ENCODE measurements at places on chromosomes 16 and 17. TPM values are rescaled to one million over a fixed set of nuclear protein-coding genes. Genes with fewer than 3 reads are reported as not detected.
A peak's percentile ranks its signal among the peaks of the same experiment; 100 is the strongest.

DNA sequence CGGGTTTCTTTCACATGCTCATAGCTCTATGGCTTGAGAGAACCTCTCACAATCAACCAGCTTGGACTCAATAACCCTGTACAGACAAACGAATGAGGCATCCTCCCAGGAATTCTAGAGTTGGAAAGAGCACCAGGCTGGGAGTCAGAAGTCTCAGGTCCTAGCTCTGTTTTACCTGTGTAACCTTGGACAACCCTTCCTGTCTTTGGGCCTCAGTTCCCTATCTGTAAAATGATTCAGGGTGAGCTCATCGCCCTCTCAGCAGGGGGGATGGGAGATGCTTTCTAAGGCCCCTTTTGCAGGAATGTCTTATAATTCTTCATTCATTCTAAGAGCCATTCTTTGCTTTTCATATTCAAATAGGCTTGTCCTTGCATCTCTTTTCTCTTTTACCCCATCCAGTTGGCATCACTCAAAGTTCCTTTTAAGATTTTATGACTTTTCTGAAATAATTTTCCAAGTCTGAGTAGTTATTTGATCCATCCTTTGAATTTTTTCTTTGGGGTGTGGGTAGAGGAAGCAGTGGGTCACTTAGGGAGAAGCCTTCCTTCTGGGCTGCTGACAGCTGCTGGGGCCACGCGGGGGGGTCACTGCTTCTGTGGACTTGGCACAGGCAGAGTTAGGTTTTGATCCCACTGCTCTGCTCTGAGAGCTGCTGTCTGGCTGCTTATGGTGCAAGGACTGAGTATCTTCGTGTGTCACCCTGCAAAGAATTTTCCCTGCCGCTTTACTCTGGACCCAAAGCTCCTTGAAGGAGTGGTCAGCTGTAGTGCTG lies 102.7 kb downstream of the UTP18 start:
- no peaks in the 10 kb centered on the region for H3K36me3 ChIP-seq
- H3K4me3 ChIP-seq = no peak overlapping the region
- DNase-seq = no peak
- H3K4me1 ChIP-seq = no peaks in the 10 kb centered on the region

The ZMYND15 gene
- not detected for total RNA-seq

The KIF2B gene
- not detected for total RNA-seq

- peaks cover 2% of the 10 kb centered on the region for H3K27me3 ChIP-seq
- no peak overlapping the region for H3K27ac ChIP-seq
- no peak for DNase-seq
- no peaks in the 10 kb centered on the region for H3K36me3 ChIP-seq
- no peak overlapping the region for H3K4me3 ChIP-seq
Measured at GRCh38 chr17:13113821-13114525, 96.1 kb upstream of the ELAC2 start.

DNA sequence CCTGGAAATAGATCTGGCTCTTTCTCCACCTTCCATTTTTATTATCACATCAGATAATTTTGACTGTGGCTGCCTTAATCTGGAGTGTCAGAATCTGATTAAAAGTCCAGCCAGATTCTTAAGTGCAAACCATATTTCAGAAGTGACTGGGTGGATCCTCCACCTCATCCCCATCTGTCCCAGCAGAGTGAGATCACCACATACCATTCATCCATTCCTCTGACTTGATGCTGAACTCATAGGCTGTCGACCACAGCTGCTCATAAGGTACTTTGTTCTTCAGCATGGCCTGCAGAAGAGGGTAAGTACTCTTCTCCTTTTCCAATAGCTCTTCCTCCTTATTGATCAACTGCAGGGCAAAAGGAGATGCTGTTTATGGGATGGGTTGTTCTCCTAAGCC lies 53.5 kb downstream of the DNAH3 start:
- H3K27me3 ChIP-seq = no peaks in the 10 kb centered on the region
- H3K4me3 ChIP-seq = no peak overlapping the region

The RAC3 gene
- not detected for total RNA-seq

The RCVRN gene
- not detected for total RNA-seq

DNA sequence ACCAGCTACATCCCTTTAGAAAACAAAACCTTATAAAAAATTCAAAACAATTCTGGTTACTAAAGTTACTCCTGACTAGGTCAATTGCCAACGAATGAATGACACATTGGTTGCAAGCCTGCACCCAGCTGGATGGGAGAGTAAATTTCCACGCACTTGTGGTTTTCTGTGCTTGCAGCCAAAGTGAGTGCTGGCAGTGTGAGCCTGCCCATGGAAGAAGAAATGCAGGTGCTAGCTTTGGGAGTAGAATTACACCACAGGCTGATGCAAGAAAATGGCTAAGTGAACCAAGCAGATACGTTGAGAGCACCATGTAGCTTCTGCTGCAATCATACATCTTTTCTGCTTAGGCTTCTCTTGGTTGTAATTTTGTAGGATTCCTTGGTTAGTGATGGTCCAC lies 74.6 kb downstream of the SYCE1L start:
- H3K4me1 ChIP-seq = no peaks in the 10 kb centered on the region
- H3K36me3 ChIP-seq = no peaks in the 10 kb centered on the region
- no peak for DNase-seq
- no peak overlapping the region for H3K4me3 ChIP-seq
- H3K27me3 ChIP-seq = no peaks in the 10 kb centered on the region

GRCh38 chr17:61400066-61400716 lies 548 bp downstream of the TBX2 start:
- peak overlapping the region; percentile 77 for H3K4me3 ChIP-seq
- no peak for DNase-seq
- peaks cover 31% of the 10 kb centered on the region for H3K4me1 ChIP-seq
- peak overlapping the region; percentile 50 for H3K27ac ChIP-seq
- H3K27me3 ChIP-seq = peaks cover 93% of the 10 kb centered on the region
- H3K36me3 ChIP-seq = no peaks in the 10 kb centered on the region

GRCh38 chr16:10575506-10576130 lies 4.8 kb downstream of the EMP2 start:
- H3K4me3 ChIP-seq = no peak overlapping the region
- H3K4me1 ChIP-seq = peaks cover 43% of the 10 kb centered on the region
- DNase-seq = no peak
- peaks cover 4% of the 10 kb centered on the region for H3K36me3 ChIP-seq
- peak overlapping the region; percentile 86 for H3K27ac ChIP-seq
- no peaks in the 10 kb centered on the region for H3K27me3 ChIP-seq

DNA sequence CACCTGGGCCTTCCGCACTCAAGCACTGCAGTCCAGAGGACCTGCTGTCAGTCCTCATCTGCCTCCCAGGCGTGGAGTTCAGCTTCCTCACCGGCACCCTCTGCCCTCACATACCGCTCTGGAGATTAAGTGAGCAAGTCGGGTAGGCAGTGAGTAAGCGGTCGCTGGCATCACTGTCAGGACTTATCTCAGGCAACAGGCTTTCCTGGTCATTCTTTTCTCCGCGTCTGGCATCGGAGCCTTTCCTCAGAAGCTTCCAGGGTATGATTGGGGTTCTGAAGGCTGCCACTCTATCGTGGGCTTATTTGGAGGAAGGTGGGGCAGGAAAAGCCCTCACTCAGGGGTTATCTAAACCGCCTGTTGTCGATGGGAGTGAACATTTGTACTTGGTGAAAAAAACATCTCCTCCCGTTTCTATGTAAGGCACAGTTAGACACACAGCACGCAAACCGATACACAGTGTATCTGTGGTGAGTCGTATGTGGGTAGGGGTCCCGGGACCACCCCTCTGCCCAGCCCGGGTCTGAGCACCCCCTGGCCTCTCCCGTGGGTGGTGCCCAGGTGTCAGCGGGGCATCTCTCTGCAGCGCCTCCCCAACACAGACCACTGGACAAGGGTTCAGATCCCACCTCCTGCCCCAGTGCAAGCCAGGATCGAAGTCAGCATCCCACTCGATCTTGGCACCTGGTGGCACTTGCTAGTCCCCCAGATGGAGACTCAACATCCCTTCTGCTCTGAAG lies 92.5 kb upstream of the PLCG2 start:
- H3K4me3 ChIP-seq = no peak overlapping the region
- no peaks in the 10 kb centered on the region for H3K27me3 ChIP-seq
- no peak for DNase-seq
- no peak overlapping the region for H3K27ac ChIP-seq

DNA sequence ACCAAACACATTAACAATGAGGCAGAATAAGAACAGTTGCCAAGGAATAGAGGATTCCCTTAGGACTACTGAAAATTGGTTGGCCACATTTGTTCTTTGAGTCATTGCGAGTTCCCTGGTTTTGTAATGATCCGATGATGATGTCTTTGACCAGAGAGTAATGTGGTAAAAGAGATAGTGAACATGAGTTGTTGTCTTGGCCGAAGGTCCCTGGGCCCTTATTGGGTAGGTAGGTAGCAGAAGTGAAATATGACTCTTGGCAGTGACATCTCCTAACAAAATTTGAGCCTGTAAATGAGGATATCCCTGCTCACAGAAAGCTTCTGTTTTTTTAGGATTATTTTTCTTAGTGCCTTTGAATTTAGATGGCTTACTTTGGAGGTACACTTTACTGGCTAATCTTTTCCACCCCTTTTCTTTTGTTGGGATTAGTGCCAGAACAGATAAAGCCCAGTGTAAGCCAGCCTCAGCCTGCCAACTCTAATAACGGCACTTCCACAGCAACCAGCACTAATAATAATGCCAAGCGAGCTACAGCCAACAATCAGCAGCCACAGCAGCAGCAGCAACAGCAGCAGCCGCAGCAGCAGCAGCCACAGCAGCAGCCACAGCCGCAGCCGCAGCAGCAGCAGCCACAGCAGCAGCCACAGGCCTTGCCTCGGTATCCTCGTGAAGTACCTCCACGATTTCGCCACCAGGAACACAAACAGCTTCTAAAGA lies 47.2 kb downstream of the TNRC6A start:
- peaks cover 57% of the 10 kb centered on the region for H3K36me3 ChIP-seq
- no peaks in the 10 kb centered on the region for H3K27me3 ChIP-seq
- no peak overlapping the region for H3K4me3 ChIP-seq

The OR3A1 gene
- not detected for total RNA-seq

- no peaks in the 10 kb centered on the region for H3K27me3 ChIP-seq
- H3K4me3 ChIP-seq = no peak overlapping the region
- no peaks in the 10 kb centered on the region for H3K4me1 ChIP-seq
- H3K27ac ChIP-seq = no peak overlapping the region
- no peaks in the 10 kb centered on the region for H3K36me3 ChIP-seq
- peak; percentile 39 for DNase-seq
Measured at GRCh38 chr16:20385844-20386832, 18.4 kb downstream of the PDILT start.

The FSCN2 gene
- 0.71 TPM for total RNA-seq

- H3K36me3 ChIP-seq = peaks cover 44% of the 10 kb centered on the region
- H3K27ac ChIP-seq = peak overlapping the region; percentile 81
- H3K4me3 ChIP-seq = peak overlapping the region; percentile 96
- H3K4me1 ChIP-seq = peaks cover 44% of the 10 kb centered on the region
Measured at GRCh38 chr17:81553616-81554181, 1.5 kb upstream of the FAAP100 start.

The MYLK3 gene
- total RNA-seq = 35.9 TPM

DNA sequence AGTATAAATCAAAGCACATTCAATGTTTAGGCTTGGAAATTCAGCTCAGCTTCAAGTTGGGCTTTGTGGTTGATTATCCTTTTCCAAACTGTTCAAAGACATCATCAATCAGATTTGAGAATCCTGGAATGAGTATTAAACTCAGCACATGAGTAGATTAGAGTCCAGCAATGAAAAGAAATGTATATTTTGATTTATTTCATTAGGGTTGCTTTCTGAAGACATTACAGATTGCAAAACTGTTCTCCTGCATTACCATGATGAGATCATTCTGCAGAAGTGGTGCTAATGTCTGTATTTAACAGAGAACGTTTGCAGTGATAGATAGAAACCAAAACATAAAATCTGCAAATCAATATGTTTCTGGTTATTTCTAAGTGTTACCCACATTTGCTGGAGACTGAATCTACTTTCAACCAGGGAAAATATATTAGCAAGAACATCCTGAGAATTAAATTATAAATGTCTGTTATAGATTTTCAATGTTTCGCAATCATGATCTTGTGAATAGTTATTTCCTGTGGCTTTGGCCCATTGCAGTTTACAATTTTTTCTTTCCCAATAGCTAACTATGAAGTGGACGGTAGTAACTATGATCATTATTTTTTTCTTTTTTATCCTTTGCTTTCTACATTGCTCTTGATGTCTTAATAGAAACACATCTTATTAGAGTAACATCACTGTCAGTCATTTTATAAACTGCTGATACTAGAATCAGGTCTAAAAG lies 1125.7 kb upstream of the GOT2 start:
- no peaks in the 10 kb centered on the region for H3K36me3 ChIP-seq
- no peak for DNase-seq
- H3K27ac ChIP-seq = no peak overlapping the region
- no peaks in the 10 kb centered on the region for H3K4me1 ChIP-seq
- H3K4me3 ChIP-seq = no peak overlapping the region
- H3K27me3 ChIP-seq = no peaks in the 10 kb centered on the region

- no peaks in the 10 kb centered on the region for H3K36me3 ChIP-seq
- peaks cover 13% of the 10 kb centered on the region for H3K4me1 ChIP-seq
- DNase-seq = no peak
- no peaks in the 10 kb centered on the region for H3K27me3 ChIP-seq
- H3K4me3 ChIP-seq = no peak overlapping the region
Measured at GRCh38 chr17:47243737-47244598, 9.7 kb upstream of the ITGB3 start.

The PLLP gene
- 1.3 TPM for total RNA-seq

DNA sequence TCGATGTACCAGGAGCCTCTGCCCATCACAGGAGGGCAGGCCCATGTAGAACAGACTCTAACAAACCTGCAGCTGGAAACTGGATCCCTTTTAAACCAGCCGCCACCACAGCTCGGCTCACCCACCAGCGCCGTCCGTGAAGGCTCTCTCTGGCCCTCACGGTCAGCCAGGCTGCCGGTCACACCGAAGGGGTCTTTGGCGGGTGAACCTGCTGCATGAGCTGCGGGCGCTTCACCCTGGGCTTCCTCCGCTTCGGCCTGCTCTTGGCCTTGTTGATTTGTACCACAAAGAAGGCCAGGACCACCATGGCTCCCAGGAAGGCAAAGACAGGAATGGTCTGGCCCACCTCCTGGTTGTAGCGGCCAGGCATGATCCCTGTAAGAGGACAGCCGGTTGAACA lies 11.7 kb upstream of the SLC38A8 start:
- H3K4me1 ChIP-seq = no peaks in the 10 kb centered on the region
- H3K4me3 ChIP-seq = no peak overlapping the region
- peaks cover 3% of the 10 kb centered on the region for H3K36me3 ChIP-seq
- no peaks in the 10 kb centered on the region for H3K27me3 ChIP-seq
- peak; percentile 39 for DNase-seq

The RNF222 gene
- total RNA-seq = not detected

DNA sequence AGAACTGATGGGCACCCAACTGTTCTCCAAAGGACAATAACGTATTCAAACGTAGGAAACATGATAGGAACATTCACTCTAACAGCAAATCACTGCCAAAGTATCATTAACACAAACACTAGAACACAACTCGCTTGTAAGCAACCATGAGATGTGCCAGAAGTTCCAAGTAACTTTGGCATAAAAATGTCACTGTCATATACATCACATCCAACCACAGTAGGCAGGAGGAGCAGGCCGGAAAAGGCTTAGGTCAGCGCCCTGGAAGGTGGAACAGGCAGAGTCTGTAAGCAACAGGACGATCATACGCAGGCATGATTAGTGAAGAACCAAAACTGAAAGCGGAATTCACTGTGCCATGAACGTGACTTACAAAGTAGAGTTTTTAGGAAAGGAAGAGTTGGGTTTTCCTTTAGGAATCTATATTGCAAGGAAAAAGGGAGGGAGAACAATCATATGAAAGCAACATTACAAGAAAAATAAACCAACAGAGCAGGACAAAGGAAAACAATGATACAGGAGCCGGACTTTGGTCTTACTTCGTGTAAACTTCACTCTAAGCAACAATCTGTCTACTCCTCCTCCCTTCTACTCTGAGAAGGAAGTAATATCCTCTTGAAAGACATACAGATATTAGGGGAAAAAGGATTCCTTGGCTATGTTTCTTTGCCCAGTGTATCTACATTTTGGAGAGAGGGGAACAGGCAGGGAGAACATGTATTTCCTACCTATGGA lies 52.3 kb downstream of the YWHAE start:
- H3K36me3 ChIP-seq = no peaks in the 10 kb centered on the region
- DNase-seq = peak; percentile 41
- peak overlapping the region; percentile 42 for H3K4me3 ChIP-seq
- peaks cover 23% of the 10 kb centered on the region for H3K4me1 ChIP-seq

Measured in psoas muscle (tissue), 8 donors.